ENCODE measurements at places on chromosomes 2 and 18.

DNA sequence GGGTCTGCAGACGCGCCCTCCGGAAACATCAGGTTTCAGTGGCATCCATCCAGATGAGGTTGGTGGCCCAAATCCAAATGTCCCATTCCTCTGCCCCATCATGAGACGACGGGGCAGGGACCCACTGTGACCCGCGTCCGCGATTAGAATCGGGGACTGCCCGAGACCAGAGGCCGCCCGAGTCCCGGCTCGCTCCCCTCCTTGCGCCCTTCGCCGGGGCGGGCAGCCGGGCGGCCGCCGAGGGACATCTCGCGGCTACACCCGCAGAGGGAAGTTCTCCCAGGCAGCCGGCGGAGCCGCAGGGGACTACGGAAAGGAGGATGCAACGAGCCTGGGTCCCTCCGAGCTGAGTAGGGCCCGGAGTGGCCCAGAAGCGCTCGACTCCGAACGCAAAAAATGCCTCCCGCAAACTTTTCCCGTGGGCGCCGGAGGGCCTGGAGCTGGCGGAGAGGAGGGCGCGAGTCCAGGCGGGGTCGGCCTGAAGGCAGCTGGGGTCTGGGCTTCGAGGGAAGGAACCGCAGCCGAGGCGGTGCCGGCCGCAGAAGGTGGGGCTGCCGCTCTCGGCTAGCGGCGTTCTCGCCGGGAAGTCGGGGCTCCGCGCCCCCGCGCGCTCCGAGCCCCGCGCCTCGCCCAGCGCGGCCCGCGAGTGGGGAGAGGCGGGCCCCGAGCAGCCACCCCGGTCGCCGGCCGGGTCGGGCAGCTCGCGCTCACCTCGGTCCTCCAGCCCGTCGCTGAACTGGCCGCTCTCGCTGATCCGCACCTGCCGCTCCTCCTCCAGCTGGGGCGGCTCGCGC, 580 bp downstream of the TMEM163 start:
- peak; percentile 57 for DNase-seq

DNA sequence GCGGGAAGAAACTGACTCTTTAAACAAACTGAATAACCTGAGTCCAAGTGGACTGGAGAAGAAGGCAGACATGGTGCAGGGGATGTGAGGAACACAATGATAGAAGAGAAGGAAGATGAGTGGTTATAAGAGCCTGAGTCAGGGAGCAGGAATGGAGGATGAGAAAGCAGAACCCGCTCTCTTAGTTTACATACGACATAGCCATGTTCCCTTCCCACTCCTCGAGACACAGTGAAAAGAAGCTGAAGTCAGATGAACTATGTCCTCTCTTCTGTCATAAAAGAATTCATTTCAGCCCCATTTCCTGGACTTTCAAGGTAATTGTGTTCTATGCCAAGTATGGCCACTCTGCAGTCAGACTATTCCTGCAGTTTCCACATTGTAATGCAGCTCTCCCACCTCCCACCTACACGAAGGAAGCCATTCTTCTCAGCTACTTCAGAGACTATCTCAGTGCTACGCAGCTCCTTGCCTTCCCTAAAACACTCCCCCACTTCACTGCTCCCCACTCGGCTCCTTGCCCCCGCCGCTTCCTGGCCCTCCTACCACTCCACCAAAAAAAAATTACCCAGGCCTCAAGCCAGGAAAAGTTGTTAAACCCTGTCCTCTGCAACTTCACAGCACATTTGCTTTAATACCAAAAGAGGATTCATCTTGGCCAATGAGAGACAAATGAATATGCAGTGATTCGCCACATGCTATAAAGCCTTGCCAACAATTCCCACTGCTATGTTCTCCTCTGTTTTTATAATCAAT, 323.4 kb upstream of the EPHA4 start:
- DNase-seq, result no peak

- no peak for DNase-seq
These were observed 22.1 kb upstream of the COL6A3 start for GRCh38 chr2:237435844-237436587.

DNA sequence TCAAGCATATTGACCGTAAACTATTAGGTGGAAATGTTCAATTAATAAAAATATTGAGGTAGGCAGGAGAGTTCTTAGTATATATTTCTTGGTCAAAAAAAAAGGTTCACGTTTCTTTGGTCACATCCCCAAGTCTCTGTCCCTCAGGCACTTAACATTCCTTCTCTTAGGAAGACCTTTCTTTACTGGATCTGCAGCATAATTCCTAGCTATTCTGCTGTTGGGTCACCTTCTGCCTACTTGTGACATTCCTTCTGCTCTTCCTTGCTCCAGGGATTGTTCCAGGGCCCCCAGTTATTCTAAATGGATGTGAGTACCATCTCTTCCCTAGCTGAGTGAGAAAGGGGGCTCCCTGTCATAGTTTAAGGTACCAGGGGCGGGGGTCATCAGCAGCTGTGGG, 4.2 kb downstream of the UGP2 start:
- no peak for DNase-seq

- no peak for DNase-seq
These were observed 1268.3 kb upstream of the TMEFF2 start for GRCh38 chr2:193463011-193463410.

- no peak for DNase-seq
These were observed 23.3 kb upstream of the ST3GAL5 start for GRCh38 chr2:85911814-85912692.
